NCI-H2081 (cell line): ENCODE measurements at places on chromosomes 16 and 17.

DNA sequence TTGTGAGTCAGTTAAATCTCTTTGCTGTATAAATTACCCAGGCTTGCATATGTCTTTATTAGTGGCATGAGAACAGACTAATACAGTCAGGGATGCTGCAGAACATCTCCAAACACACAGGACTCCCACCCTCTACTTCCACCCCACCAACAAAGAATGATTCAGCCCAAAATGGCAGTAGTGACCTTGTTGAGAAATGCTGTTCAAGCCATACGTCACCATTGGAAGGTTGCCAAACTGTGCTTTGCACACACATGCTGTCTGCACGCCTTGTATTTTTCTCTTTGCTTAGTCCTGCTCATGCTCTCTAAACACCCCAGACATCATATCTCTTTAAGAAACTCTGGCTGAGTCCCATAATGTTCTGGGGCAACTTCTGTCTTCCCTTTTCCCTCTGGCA lies 589.6 kb downstream of the WWOX start:
- DNase-seq: no peak

DNA sequence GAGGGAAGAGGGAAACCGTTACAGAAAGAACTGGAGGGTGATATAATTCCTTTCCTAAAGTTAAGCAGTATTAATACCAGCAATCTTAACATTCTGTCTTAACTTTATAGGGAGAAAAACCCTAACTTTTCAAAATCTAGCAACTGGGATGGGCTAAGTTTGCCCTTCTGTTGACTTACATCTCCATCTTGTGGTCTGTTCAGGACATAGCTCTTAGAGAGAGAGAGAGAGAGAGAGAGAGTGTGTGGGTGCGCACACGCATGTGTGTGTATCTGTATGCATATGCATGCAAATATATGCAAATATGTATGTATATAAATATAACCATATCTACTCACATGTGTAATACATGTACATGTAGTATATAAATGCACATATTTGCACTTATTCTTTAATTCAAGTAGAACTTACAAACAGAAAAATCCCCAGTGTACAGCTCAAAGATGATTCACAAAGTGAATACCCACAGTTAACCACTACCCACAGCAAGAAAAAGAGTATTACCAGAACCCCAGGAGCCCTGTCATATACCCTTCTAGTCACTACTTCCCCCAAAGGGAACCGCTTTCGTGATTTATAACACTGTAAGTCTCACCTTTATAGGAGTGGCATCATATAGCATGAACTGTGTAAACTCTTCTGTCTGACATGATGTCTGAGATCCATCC lies 46.5 kb downstream of the STX8 start:
- DNase-seq: no peak

DNA sequence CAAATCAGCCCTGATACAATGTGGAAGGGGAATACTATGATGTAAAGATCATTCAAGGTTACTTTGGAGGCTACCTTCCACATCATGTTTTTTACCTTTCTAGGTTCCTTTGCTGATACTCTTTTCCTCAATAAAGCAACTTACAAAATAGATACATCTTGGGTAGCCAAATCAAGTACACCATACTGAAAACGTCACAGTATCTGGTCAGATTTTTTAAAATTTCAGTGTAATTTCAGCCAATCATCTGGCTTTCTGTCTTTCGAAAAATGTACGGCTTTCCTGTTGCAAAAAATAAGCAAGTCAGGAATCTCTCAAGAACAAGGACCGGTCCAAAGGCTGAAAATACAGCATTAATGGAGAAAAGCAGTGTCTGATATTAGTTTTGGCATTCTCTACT lies 15.6 kb upstream of the MED13 start:
- no peak for DNase-seq

DNA sequence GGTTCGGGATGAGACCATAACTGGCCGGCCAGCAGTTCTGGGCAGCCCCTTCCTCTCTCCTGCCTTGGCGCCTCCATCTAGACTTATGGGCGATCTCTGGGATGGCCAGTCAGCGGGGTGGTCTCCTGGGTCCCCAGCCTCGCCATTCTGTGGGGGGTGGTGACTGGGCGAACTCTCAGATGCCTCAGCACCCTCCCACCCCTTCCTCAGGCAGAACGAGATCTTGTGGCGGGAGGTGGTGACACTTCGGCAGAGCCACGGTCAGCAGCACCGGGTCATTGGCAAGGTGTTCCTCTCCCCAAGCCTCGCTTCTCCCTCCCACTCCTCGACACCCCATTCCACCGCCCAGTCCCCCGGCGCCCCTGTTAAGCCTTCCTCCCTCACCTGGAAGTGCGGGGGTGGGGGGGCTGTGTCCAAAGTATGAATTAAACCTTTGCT lies 1.6 kb downstream of the HSF4 start:
- DNase-seq: no peak

GRCh38 chr17:13888056-13888609 lies 181.2 kb upstream of the COX10 start:
- no peak for DNase-seq

DNA sequence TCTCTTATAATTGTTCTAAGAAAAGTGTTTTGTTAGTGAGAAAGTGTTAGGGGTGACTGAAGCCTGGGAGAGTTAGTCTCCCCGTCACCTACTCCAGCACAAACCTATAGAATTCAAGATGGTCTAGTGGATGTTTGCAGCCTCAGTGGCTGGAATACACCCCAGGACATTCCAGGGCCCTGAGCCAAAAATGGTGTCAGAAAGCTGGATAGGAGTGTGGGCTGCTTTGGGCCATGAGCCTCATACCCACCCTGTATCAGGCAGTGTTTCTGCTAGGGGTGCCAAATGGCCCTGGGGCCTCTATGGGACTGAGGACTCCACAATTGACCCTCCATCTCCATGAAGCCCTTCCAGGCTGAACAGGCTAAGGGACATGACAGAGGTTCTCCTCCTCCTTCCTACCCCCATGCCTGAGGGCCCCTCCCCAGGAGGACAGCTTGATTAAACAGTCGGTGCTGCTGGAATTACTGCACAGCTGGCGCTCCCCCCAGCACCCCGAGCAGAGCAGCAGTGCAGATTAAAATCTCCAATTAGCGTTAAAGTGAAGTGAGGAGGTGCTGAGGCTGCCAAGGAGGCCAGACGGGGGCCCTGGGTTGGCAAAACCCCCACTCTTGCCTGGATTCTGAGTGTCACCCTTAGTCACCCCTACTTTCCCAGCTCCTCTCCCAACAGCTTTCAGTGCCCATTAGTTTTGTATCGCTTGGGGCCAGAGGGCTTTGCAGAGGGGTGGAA lies 59.1 kb downstream of the NEUROD2 start:
- no peak for DNase-seq

GRCh38 chr17:81958633-81959342 lies 2.2 kb downstream of the NOTUM start:
- no peak for DNase-seq

- DNase-seq: no peak
Observed at GRCh38 chr17:58504826-58505351, 9.5 kb downstream of the MTMR4 start.

DNA sequence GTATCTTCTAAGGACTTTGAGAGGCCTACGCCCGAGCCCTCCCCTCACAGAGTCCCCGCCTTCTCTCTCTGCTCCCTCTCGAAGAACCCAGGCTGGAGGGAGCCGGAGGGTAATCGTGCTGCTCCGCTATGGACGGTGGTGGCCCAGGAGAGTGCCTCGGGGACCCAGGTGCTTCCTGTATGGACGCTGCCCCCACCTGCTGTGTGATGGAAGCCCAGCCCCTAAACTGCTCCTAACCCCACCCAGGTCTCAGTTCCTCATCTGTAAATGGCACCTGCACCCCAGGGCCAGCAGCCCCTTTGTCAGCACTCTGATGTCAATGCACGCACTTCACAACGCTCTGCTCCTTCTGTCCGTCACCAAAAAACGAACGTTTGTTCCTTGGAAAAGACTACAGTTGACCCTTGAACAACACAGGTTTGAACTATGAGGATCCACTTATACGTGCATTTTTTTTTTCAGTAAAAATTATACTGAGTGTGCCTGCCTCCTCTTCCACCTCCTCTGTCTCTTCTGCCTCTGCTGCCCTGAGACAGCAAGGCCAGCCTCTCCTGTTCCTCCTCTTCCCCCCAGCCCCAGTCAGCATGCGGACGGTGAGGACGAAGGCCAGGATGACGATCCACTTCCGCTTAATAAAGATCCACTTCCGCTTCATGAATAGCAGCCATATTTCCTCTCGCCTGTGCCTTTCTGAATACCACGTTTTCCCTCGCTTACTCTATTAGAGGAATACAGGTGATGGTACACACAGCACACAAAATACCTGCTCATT lies 118.3 kb downstream of the BANP start:
- DNase-seq: no peak

GRCh38 chr16:87648236-87648635 lies 45.9 kb downstream of the JPH3 start:
- DNase-seq: no peak

DNA sequence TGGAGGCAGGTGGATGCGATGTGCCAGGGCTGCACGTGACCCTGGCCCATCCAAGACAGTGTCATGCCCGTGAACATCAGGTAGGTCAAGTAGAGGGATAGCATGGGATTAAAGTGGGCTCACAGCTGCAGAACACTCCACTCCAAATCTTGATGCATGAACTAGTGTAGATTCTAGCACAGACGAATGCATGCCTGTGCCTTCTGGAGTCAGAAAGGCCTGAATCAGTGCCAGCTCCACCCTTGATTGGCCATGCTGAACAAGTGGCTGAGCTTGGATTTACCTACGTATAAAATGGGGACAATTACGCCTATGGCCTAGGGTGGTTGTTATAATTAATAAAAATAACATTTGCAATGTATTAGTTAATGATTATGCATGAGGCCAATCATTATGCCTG lies 10.6 kb downstream of the IRX3 start:
- DNase-seq: no peak

DNA sequence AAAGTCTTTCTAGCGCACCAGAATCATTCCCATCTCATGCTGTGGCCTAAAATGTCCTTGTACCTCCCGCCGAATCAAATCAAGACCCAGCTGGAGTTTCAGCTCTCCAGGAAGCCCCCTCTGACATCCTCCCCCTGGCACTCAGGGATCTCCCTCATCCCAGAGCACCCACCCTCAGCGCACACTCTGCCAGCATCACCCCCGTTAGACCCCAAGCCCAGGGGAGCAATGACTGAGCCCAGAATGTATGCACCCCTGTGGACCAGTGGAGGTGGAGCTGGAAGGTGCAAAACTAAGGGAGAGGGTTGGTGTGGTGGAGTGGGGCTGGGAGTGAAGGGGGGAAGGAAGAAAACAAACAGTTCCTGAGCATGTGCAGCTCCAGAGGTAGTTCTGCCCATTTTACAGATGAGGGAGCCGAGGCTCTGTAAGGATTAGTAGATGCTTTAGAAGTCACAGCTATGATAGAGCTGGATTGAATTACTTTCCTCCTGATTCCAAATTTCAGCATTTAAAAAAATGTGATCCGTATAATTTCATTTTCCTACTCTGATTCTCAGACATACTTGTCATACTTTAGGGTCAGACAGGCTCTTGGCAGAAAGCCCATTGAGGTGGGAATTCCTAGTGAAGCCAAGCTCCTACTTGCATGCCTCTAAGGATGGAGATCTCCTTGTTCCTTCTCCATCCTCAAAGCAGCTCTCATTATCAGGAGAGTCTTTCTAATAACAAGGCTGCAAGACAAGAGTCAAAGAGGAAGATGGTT lies 242.7 kb downstream of the KATNIP start:
- DNase-seq: no peak

- no peak for DNase-seq
Observed at GRCh38 chr17:81706757-81707624, 3.8 kb downstream of the MRPL12 start.

GRCh38 chr16:70428178-70428998 lies 10.5 kb downstream of the ST3GAL2 start:
- DNase-seq: no peak

GRCh38 chr17:21012736-21013135 lies 30.1 kb downstream of the USP22 start:
- no peak for DNase-seq

DNA sequence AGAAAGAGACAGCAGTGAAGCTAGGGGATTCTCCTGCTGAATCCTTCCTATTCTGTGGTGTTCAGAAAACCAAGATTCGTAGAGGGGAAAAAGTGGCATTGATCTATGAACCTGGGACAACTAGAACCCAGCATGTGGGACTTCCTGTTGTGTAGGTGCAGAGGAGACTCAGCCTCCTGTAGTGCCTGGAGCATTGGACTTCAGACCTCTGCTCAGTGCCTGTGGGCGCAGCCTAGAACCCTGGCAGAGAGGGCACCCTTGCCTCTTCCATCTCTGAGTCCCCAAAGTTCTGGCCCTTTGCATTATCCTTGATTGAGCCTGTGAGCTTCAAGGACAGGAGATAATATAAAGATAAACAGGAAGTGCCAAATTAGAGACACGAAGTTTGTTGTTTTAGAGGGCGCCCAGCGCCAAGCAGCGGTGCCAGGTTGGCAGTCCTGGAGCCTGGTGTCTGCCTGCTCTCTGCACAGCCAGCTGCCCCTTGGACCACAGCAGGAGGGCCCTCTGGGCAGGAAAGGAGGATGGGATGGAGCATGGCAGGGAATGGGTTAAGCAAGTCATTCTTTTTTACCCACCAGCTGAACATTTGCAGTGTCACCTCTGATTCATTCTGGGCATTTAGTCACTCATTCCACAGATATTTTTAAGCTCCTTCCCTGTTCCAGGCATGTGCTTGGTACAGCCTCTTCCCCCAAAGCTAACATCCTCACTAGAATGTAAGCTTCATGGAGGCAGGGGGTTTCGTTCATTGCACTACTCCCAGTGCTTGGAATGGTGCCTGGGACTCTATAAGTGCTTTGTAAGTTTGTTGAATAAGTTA lies 11.9 kb upstream of the SP6 start:
- no peak for DNase-seq

DNA sequence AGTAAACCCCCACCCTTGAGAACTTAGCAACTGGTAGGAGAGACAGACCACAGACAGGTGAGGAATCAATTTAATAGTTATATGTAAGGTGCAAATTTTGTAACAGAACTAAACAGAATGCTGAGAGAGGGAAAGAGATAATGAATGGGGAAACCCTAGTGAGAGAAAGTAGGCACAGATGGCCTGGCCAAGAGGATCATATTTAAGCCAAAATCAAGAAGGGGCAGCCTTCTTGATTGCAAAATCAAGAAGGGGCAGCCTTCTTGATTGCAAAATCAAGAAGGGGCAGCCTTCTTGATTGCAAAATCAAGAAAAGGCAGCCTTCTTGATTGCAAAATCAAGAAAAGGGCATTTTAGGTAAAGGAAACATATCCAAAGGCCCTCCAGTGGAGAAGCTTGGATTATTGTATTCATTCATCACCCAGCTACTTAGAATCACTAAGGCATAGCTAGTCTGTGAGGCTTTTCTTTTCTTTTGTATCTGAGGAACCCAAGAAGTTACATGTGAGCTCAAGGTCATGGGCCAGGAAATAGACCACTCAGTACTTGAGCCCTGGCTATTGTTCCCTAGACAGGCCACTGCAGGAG lies 190.6 kb downstream of the CYLD start:
- DNase-seq: no peak
